ENCODE measurements at places on chromosomes 13 and 19. TPM values are rescaled to one million over a fixed set of nuclear protein-coding genes. Genes with fewer than 3 reads are reported as not detected.

CYSLTR2 gene
- total RNA-seq: not detected

PLEKHJ1 gene
- 43.5 TPM for total RNA-seq

EHD2 gene
- total RNA-seq: 149 TPM

CCDC70 gene
- total RNA-seq: not detected

PABPC3 gene
- total RNA-seq: 0.17 TPM

F2RL3 gene
- total RNA-seq: 0.19 TPM

ABHD13 gene
- 9.2 TPM for total RNA-seq

SCAMP4 gene
- total RNA-seq: 70.2 TPM

FFAR2 gene
- not detected for total RNA-seq

ZNF823 gene
- 9.5 TPM for total RNA-seq

CCNE1 gene
- total RNA-seq: 4.1 TPM

PROSER3 gene
- 9.7 TPM for total RNA-seq

IZUMO2 gene
- not detected for total RNA-seq
